Breast epithelium (tissue), 4 donors: ENCODE measurements at places on chromosomes 1 and 21. TPM values are rescaled to one million over a fixed set of nuclear protein-coding genes. Genes with fewer than 3 reads are reported as not detected.

- no peak for DNase-seq
- H3K4me3 ChIP-seq, result no peak overlapping the region
- H3K4me1 ChIP-seq, result no peaks in the 10 kb centered on the region
Measured at GRCh38 chr1:6724517-6725141, 23.0 kb upstream of the DNAJC11 start.

GRCh38 chr1:6260961-6261614 is at the start of gene GPR153:
GPR153 (minus strand) TSS chr1:6261098; CDS start chr1:6254905, 6,193 bp downstream.
- no peak for DNase-seq
- H3K36me3 ChIP-seq, result no peaks in the 10 kb centered on the region
- H3K27me3 ChIP-seq, result no peaks in the 10 kb centered on the region
- no peaks in the 10 kb centered on the region for H3K4me1 ChIP-seq

- H3K27ac ChIP-seq, result no peak overlapping the region
- H3K4me3 ChIP-seq, result no peak overlapping the region
- H3K4me1 ChIP-seq, result no peaks in the 10 kb centered on the region
- DNase-seq, result no peak
- no peaks in the 10 kb centered on the region for H3K36me3 ChIP-seq
- H3K27me3 ChIP-seq, result no peaks in the 10 kb centered on the region
Measured at GRCh38 chr21:22725436-22725835, 1727.2 kb downstream of the NCAM2 start.

DNA sequence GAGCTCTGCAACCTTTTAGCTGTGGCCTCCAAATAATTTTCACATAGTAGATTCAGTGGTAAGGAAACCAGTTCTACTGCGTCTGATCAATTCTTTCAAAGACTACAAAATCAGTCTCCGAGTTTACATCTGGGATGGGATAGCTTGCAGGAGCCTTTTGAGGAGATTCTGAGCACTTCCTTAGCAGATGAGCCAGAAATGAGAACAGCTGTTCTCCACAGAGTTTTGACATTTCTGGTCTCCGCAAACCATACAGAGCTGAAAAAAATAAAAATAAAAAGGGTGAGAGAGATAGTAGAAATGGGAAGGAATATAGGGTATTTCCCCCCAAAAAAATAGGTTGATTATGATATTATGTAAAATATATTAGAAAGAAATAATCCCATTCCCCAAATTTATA is 119.3 kb downstream of the LYPLAL1 start:
- no peaks in the 10 kb centered on the region for H3K4me1 ChIP-seq
- H3K27me3 ChIP-seq, result no peaks in the 10 kb centered on the region
- H3K27ac ChIP-seq, result no peak overlapping the region

DNA sequence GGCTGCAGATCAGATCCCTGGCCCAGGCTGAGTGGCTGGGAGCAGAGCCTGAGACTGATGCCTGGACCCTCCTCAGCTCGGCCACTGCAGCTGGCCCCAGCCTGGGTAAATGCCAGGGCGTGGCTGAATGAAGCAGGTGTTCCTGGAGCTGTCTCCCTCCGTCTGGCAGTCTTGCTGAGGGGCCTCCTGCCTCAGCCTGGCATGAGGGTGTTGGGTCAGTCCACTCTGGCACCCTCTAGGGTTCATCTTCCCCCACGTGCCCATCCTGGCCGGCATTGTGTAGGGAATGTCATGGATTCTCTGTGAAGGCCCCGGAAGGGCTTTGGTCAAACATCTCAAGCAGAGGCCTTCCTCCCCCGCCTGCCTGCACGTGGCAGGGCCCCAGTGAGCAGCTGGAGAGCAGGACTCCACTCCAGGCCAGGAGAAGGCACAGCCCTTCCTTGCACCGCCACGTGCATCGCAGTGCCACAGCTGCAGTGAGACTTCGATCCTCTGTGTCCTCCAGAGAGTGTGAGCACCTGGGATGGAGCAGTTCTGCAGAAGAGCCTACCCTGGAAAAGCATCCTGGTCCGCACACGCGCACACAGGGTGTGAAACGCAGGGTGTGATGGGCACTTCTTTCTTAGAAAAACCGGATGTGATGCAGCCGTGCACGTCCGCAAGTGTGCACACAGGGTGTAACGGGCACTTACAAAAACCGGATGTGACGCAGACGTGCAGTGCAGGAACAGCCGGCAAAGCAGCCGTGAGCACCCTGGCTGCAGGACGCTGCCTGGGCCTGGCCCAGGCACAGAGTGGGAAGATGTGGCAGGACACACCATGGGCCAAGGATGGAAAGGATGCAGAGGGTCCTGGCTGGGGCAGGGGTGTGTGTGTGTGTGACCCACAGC is 4.6 kb upstream of the KRTAP10-4 start:
- no peak overlapping the region for H3K27ac ChIP-seq
- no peaks in the 10 kb centered on the region for H3K36me3 ChIP-seq
- no peak overlapping the region for H3K4me3 ChIP-seq
- H3K4me1 ChIP-seq, result no peaks in the 10 kb centered on the region
- no peak for DNase-seq

GRCh38 chr1:14661222-14661621 is 62.7 kb downstream of the KAZN start:
- no peak for DNase-seq
- no peaks in the 10 kb centered on the region for H3K36me3 ChIP-seq

GRCh38 chr1:157166590-157166989 is 28.4 kb upstream of the ETV3 start:
- no peak overlapping the region for H3K27ac ChIP-seq
- no peak overlapping the region for H3K4me3 ChIP-seq
- H3K36me3 ChIP-seq, result no peaks in the 10 kb centered on the region
- DNase-seq, result no peak
- H3K4me1 ChIP-seq, result no peaks in the 10 kb centered on the region
- H3K27me3 ChIP-seq, result no peaks in the 10 kb centered on the region

DNA sequence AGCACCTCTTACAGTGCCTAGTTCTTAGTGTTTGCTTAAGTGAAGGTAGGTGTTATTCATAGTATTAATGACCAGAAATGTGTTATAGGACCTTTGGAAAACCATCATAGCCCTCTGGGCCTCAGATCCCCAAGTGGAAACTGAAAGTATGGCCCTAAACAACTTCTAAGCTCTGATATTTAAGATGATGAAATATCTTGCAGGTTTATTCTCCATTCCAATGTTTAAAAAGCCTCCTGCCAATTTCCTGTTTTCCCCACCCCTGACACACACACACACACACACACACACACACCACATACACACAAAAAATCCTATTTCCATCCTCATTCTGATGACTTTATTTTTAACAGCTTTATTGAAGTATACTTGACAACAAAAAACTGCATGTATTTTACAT is 108.2 kb downstream of the DIRAS3 start:
- no peaks in the 10 kb centered on the region for H3K36me3 ChIP-seq
- no peak overlapping the region for H3K4me3 ChIP-seq
- H3K4me1 ChIP-seq, result no peaks in the 10 kb centered on the region
- no peak overlapping the region for H3K27ac ChIP-seq
- DNase-seq, result no peak

DNA sequence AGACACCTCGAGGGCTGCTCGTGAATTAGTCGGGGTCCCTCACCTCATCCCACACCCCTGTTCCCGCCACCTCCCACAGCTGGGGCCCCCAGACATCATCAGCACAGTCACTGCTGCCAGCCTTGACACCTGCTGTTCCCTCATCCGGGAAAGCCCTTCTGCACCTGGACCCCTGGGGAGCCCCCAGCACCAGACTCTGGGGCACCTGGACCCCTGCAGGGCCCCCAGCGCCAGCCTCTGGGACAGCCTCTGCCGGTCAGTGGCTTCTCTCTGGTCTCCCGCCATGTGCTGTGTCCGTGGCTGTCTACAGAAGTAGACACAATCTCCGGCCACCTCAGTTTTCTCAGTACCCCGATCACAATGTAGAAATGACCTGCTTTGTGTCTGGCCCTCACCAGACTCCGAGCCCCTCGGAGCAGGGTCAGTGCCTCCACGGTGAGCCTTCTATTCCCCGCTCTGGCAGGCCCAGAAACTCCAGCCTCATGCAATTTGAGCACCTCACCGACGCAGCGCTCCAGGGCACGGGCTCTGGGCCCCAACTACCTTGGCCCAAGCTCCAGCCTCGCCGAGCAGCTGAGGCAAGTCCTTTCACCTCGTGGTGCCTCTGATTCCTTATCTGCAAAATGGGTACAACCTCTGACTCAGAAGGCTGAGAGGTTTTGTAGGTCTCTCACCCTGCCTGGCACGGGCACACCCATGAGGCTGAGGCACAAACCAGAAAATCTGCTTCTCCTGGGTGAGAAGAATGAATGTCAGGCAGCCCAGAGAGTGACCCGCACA is 84.7 kb downstream of the RIPK4 start:
- H3K27me3 ChIP-seq, result no peaks in the 10 kb centered on the region
- peaks cover 4% of the 10 kb centered on the region for H3K4me1 ChIP-seq
- H3K36me3 ChIP-seq, result no peaks in the 10 kb centered on the region
- no peak for DNase-seq
- no peak overlapping the region for H3K4me3 ChIP-seq
- peak overlapping the region; percentile 93 for H3K27ac ChIP-seq

DNA sequence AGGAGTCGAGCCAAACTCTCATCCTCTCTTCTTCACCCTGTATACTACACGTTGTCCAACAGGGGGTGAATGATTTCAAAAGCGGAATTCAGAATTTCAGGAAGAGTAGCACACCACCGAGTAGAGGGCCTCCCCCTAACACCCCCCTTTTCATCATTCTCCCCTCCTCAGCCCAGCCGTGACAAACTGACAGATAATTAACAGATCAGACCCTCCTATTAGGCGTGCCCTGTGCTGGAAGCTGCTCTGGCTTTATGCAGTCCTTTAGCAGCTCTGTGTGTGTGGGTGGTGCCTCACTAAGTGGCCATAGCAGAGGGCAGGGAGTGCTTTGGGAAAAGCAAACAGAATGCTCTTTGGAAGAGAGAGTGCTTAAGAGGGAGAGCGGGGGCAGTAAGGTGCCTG is 44.3 kb downstream of the PEX14 start:
- H3K4me3 ChIP-seq, result no peak overlapping the region
- no peaks in the 10 kb centered on the region for H3K27me3 ChIP-seq
- no peaks in the 10 kb centered on the region for H3K4me1 ChIP-seq
- DNase-seq, result no peak
- H3K27ac ChIP-seq, result peak overlapping the region; percentile 57
- H3K36me3 ChIP-seq, result no peaks in the 10 kb centered on the region

DNA sequence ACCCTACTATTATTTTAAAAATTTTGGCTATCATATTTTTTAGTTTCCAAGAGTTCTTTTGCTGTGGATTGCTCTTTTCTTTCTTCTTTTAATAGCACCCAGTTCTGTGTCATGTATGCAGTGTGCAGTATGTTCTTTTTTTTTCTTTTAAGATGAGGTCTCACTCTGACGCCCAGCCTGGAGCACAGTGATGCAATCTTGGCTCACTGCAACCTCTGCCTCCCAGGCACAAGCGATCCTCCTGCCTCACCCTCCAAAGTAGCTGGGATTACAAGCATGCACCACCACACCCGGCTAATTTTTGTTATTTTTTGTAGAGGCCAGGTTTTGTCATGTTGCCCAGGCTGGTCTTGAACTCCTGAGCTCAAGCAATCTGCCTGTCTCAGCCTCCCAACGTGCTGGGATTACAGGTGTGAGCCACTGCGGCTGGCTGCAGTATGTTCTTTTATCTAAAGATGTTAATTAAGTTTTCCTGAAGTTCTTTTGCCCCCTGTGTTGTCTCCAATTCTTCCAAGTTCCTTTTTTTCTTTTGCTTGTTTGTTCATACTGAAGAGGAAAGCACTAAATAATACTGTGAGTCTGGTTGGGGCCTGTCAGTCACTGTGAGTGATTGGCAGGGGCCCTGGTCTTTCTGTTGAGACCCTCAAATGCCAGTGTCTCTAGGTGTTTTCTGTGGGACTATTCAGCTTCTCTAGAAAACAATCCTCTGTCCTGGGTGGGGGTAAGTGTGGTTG is 17.5 kb upstream of the TTC22 start:
- no peaks in the 10 kb centered on the region for H3K4me1 ChIP-seq
- no peaks in the 10 kb centered on the region for H3K27me3 ChIP-seq
- no peak for DNase-seq
- H3K4me3 ChIP-seq, result no peak overlapping the region
- peak overlapping the region; percentile 73 for H3K27ac ChIP-seq

DNA sequence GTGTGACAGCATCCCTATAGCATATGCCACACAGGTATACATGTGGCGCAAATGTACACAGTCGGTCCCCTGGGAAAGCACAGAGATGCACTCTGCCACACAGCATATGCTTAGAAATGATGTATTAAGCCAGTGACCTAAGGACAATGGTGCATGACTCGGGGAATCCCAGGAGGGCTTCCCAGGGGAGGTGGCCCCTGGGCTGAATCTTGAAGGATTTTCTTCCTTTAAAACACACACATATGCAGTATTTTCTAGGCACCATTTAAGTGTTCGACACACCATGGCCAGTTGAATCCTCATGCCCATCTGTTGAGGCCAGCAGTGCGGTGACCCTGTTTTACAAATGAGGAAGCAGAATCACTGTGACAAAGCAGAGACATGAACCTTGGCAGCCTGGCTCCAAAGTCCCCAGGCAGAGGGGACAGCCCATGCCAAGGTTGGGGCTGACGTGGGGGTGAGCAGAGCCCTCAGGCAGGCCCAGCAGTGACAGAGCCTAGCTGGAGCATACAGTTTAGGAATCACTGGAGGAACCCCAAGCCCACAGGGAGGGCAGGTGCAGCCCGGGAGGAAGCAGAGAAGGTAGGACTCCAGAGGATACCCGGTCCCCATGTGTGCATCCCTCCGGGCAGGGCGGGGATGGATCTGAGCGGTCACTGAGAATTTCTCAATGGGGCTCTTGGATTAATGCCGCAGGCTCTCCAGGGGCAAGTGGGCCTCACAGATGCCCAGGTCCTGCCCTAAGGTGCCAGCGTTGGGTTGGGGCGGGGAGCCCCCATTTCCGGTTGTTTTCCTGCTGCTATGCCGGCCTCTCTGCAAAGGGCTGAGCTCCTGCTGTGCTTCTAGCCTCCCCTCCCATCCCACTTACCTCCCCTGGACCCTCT is 28.4 kb downstream of the WNT3A start:
- H3K27me3 ChIP-seq, result no peaks in the 10 kb centered on the region
- H3K36me3 ChIP-seq, result no peaks in the 10 kb centered on the region
- H3K4me3 ChIP-seq, result no peak overlapping the region
- no peaks in the 10 kb centered on the region for H3K4me1 ChIP-seq
- DNase-seq, result peak; percentile 42
- H3K27ac ChIP-seq, result no peak overlapping the region

DNA sequence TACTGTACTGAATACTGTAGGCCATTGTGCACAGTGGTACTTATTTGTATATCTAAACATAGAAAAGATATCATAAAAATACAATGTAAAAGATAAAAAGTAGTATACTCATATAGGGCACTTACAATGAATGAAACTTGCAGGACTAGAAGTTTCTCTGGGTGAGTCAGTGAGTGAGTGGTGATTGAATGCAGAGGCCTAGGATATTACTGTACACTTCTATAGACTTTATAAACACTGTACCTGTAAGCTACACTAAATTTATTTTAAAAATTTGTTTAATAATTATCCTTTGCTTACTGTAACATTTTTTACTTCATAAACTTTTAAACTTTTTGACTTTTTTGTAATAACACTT is 82.5 kb downstream of the FGGY start:
- no peak overlapping the region for H3K27ac ChIP-seq
- DNase-seq, result no peak
- H3K27me3 ChIP-seq, result no peaks in the 10 kb centered on the region
- no peaks in the 10 kb centered on the region for H3K36me3 ChIP-seq
- H3K4me3 ChIP-seq, result no peak overlapping the region

The DCST2 gene
- total RNA-seq, result 0.48 TPM

The MRPL9 gene
- 68.5 TPM for total RNA-seq

The CNN3 gene
- total RNA-seq, result 195 TPM

The FMOD gene
- total RNA-seq, result 79.6 TPM
